NCI-H748 treated with DMSO at 0.1 percent for 48 hours (cell line): ENCODE measurements at places on chromosomes 1 and 21.

- no peak for DNase-seq
These were observed 53.9 kb upstream of the CACNA1E start for GRCh38 chr1:181429462-181429861.

DNA sequence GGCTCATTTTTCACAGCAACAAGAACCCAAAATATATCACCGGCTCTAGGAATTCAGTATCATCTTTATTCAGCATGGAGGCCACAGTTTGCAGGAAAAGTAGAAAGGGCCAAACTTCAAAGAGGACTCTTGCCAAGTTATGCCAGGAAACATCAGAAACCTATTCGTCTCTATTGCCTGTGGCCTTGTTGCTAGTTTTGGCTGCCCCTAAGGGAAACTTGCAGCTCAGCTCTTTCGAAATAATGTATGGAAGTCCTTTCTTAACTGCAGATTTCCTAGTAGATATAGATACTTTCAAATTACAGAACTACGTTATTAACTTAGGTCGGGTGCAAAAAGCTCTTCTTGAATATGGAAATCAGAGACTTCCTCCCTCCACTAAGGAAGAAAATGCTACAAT lies 4.2 kb upstream of the NENF start:
- DNase-seq = no peak

DNA sequence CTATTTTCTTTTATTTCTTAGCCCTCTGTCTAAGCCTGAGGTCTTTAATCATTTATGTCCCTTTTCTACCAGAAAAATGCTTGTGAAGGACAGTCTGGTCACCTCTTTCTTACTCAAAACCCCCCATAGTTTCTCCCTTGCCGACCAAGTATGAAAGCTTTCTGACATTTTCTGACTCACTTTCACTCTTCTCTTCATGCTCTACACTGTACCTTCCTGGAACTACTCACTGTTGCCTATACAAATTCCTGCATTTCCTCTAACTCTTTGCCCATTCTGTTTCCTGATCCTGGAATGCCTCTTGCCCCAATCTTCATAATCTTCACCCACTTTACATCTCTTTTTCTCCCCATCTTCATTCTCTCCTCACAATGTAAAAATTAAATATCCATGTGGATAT lies 380.0 kb downstream of the HHIPL2 start:
- DNase-seq = no peak

DNA sequence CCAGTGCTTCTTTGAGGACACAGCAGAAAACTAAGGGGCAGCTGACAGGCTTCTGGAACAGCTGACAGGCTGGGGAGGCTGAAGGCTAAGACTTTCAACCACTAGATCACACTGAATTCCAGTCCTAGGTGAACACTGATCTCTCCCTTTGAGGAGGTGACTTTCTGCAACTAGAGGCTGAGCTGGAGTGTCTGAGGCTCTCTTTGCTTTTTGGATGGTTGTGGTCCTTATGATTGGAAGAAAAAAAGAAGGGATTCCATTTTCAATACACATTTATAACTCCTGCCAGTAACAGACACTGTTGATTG lies 1.4 kb downstream of the IL6R start:
- DNase-seq = no peak

GRCh38 chr21:24693779-24694178 lies 913.5 kb downstream of the MRPL39 start:
- peak; percentile 38 for DNase-seq

DNA sequence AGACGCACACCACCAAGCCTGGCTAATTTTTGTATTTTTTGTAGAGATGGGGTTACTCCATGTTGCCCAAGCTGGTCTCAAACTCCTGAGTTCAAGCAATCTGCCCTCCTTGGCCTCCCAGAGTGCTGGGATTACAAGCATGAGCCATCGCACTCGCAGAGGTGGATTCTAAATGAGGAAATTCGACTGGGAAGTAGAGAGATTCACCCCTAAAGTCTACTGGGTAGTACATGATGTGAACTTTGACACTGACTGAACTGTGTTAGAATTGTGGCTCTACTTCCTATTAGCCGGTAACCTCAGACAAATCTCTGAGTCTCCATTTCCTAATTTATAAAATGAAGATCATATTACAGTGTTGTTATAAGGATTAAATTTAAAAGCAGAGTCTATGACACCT lies 276.0 kb upstream of the NR5A2 start:
- no peak for DNase-seq

GRCh38 chr1:65478379-65479026 lies 58.0 kb downstream of the LEPR start:
- no peak for DNase-seq

DNA sequence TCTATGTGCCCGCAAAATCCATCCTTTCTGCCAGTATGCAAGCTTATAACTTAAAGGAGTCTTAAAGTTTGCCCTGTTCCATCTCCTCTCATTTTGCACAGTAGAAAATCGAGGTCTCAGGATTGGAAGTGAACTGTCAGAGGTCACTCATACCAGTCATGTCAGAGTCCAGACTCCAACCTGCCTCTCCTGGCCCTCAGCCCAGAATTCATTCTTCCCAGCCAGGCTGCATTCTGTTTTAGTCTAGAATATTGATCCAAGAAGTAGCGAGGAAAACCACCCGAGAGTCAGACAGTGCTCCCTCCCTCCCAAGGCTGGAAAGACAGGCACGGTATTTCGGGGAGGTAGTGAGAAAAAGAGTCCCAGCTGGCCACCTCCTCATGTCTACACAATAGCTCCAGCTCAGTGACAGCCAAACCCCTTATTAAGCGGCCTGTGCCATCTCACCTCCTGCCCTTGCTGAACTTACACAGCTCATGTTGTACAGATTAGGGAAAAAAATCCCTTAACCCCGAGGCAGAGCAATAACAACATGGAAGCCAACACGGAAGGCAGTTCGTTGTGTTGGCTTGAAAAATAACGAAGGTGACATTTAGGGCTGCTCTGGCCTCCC lies 89.4 kb downstream of the OMA1 start:
- no peak for DNase-seq

GRCh38 chr1:41611932-41612450 lies 127.5 kb upstream of the EDN2 start:
- no peak for DNase-seq

DNA sequence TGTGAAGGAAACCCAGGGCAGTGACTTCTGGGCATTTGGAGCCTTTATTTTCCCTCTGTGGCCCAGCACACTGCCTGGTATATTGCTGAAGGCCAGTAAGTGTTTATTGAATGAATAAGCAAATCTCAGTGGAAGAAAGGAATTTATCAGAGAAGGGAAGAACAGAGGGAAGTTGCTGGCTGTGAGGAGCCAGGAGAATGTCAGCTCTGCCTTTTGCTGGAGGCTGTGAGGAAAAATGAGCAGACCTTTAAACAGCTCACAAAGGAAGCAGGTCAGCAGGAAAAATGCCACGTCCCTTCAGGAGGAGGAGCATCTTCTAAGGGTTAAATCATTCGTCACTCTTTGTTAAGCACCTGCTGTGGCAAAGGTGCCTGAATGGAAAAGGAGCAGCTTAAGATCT lies 75.9 kb downstream of the GIPC2 start:
- no peak for DNase-seq

- no peak for DNase-seq
These were observed 8.6 kb upstream of the EDN2 start for GRCh38 chr1:41493117-41493536.

GRCh38 chr1:176989023-176989422 lies 175.5 kb downstream of the ASTN1 start:
- no peak for DNase-seq

DNA sequence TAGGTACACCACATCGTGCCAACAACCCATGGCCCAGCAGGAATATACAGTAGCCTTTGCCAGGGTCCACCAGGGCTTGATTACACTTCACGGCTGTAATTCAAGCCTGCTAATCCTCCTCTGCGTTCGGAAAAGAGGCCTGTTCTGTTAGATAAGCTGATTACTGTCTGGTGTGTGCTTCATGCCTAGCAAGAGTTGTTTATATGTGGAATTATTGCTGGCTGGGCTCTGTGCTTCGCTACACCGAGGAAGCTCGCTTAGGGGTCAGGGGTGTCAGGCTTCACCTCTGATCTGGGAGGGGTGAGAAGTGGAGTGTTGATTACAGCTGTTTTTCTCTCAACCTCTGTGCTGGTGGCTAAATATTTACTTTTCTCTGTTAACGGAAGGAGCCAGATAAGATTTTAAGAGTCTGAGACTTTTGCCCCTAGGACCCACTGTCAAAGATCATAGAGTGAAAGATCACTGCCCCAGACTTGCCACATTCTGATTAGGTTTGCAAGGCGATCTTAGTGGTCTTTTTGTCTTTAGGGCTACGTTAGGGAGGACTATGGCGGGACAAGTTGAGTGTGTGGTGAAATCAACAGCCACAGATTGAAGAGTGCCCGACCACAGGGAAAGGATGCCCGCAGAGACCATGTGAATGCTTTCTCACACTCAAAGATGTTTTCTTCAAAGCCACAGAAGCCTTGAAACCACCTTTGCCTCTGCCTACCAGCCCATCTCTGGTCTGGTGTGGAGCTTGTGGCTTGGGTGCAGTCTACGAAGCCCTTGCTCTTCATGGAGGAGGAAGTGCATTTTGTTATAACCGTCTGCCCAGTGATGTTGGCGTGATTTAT lies 216.1 kb downstream of the PBX1 start:
- DNase-seq = peak; percentile 77

DNA sequence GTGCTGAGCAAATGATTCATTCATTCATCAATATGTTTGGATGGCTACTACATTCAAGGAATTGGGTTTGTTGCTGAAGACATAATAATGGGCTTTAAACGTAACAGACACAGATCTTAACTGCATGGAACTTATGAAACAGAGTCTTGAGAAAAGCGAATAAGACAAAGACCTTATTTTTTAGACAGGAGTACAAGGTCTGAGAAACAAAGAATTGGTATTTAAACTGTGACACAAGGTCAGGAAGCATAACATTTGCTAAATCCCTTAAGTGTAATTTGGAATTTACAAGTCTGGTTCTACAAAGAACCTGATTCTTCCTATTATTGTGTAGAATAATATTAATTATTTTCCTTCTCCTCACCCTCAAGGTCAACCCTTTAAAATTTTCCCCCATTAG lies 565.4 kb upstream of the RGS18 start:
- DNase-seq = no peak

GRCh38 chr1:62299426-62300200 lies 19.6 kb downstream of the KANK4 start:
- peak; percentile 38 for DNase-seq

DNA sequence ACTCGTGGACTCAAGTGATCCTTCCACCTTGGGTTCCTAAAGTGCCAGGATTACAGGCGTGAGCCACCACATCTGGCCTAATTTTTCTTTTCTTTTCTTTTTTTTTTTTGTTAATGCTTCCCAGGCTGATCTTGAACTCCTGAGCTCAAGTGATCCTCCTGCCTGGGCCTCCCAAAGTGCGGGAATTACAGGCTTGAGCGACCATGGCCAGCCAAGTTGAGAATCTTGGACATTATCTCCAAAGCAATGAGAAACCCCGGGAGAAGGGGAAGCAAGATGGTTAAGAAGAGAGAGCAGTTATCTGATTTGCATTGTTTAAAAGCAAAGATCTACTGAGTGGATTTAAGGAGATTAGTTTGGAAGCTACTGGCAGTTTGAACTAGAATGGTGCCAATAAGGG lies 9.1 kb downstream of the HIPK1 start:
- no peak for DNase-seq

- DNase-seq = no peak
These were observed 3.3 kb downstream of the AMPD2 start for GRCh38 chr1:109622895-109623294.

- DNase-seq = no peak
These were observed 302.0 kb downstream of the DUSP10 start for GRCh38 chr1:221439747-221440501.

GRCh38 chr1:239260842-239261241 lies 125.5 kb upstream of the CHRM3 start:
- no peak for DNase-seq

DNA sequence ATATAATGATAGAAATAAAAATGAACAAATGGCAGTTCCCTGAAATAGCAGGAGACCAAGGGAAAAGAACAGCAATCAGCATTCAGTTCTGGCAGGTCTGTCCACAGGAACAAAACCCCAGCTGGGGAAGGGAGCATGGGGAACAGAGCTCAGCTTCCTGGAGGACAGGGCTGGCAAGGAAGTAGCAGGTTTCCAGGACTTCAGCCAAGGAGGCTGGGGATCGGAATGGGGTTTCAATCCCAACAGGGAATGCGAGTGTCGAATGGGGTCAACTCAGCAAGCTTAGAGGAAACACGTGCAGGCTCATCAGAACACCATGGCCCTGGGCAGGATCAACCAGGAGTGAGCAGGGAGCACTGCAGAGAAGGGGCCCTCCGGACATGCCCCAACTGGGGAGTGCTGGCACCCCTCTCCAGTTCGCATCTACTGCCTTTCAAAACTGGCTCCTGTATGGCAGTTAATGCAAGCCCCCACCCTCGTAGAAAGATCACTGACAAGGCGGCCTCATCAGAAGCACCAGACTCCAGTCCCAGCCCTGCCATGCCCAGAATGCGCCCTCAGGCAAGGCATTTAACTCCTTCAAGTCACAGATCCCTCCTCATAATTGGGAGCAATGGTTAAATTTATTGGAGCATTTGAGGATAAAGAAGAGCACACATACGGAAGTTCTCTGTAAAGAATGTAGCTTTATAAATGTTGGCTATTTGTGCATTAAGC lies 72.4 kb downstream of the SEC16B start:
- DNase-seq = no peak

DNA sequence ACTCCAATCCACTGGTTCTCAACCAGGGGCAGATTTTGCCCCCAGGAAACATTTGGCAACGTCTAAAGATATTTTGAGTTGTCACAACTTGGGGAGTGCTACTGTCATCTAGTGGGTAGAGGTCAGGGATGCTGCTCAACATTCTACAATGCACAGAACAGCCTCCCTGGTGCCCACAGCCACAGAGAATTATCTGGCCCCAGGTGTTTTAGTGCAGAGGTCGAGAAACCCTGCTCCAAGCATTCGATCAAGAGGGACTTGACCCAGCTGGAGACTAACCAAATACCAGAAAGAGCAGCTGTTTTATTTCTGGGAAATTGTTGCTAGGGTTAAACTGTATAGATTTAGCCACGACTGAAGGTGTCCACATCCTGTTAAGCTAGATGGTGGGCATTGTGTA lies 19.2 kb downstream of the CD247 start:
- DNase-seq = no peak

- DNase-seq = no peak
These were observed 9.3 kb downstream of the SLC26A9 start for GRCh38 chr1:205933671-205934618.

GRCh38 chr1:95195046-95195445 lies 39.0 kb upstream of the RWDD3 start:
- no peak for DNase-seq

DNA sequence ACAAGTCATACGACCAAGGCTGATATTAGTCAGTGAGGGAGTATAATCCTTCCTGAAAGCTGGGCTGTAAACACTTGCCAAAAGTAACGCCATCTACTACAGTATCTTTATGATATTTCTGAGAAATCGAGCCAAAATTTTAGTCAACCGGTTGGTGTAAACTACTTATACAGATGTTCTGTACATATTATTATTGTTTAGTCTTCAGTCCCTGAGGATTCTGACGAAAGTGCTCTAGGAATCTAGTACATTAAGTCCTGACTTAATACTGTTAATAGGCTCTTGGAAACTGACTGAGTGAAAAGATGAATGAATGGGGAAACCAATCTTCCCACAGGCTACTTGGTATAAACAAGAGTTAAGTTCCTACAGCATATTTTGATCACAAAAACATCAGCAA lies 274.3 kb downstream of the USP25 start:
- no peak for DNase-seq
